ENCODE measurements at places on chromosomes 2 and 18. TPM values are rescaled to one million over a fixed set of nuclear protein-coding genes. Genes with fewer than 3 reads are reported as not detected.

- DNase-seq = peak; percentile 98
- peak overlapping the region; percentile 72 for H3K27ac ChIP-seq
- no peaks in the 10 kb centered on the region for H3K36me3 ChIP-seq
- no peak overlapping the region for H3K4me3 ChIP-seq
- H3K4me1 ChIP-seq = peaks cover 13% of the 10 kb centered on the region
Observed at GRCh38 chr2:109125593-109126500, 3.2 kb upstream of the SH3RF3 start.

- H3K4me1 ChIP-seq = no peaks in the 10 kb centered on the region
- no peaks in the 10 kb centered on the region for H3K27me3 ChIP-seq
- no peaks in the 10 kb centered on the region for H3K36me3 ChIP-seq
- DNase-seq = no peak
- no peak overlapping the region for H3K4me3 ChIP-seq
Observed at GRCh38 chr2:191474464-191474863, 203.5 kb upstream of the NABP1 start.

DNA sequence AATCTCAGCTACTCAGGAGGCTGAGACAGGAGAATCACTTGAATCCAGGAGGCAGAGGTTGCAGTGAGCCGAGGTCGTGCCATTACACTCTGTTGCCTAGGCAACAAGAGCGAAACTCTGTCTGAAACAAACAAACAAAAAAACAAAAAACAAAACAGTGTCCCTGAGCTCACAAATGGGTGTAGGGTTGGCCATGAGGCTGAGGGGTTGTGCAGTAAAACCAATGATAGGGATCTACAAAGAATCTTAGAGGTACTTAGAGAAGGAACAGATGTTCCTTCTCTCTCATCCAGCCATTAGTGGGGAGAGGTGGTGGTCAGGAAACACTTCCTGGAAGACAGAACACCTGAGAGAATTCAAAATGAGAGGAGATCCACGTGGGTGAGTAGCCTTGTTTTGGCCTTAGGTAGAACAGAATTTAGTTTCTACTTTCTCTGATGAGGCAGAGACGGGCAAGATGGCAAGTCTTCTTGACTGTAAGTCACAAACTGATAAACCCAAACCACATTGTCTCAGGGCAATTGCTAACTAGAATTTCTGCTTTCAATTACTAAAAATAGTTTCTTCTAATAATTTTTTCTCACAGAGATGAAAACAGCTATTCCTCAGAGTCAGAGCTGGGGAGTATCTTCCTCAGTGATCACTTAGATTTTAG is 61.5 kb upstream of the PPM1B start:
- H3K36me3 ChIP-seq = no peaks in the 10 kb centered on the region
- DNase-seq = no peak
- H3K4me1 ChIP-seq = 0 out of 2 replicates have a peak, but pooled peaks cover 2% of the 10 kb centered on the region
- H3K27ac ChIP-seq = no peak overlapping the region

- H3K4me1 ChIP-seq = peaks cover 4% of the 10 kb centered on the region
- DNase-seq = no peak
- H3K27ac ChIP-seq = no peak overlapping the region
- H3K36me3 ChIP-seq = peaks cover 2% of the 10 kb centered on the region
- no peaks in the 10 kb centered on the region for H3K27me3 ChIP-seq
- no peak overlapping the region for H3K4me3 ChIP-seq
Observed at GRCh38 chr2:169702996-169703395, 8.7 kb downstream of the PHOSPHO2 start.

DNA sequence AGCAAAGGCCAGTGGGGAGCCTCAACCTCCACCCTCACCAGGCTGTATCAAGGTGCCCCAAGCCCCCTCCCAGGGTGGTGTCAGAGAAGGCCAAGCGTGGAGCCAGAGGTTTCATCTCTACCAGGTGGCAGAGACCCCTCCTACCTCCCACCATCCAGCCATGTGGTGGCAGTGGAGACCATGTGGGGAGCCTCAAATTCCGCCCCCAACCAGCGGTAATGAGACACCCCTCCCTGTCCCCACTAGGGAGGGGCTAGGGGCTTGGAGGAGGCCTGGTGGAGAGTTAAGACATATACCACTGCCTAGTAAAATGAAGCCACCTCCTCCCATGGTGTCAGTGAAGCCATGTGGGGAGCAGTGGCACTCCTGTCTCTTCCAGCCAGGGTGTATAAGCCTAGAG is 24.4 kb upstream of the YPEL5 start:
- no peak for DNase-seq
- H3K4me3 ChIP-seq = no peak overlapping the region
- no peak overlapping the region for H3K27ac ChIP-seq
- no peaks in the 10 kb centered on the region for H3K4me1 ChIP-seq

DNA sequence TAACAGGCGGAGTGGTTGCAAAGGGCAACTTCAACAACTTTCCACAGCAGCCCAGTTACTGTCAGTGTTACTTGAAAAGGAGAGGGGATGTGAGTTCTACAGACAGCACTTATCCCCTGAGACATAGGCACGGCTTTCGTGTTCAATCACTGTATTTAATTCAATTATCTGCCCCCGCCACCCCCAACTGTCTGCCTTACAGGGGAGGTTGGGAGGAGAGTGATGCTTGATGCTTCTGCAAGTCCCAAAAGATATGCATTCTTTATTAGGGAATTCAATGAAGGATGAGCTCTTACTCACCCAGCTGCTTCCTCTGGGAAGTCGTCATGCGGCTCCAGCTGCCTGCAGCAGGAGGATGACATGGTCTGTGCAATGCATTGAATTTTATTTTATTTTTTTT is 639.9 kb downstream of the DCC start:
- no peaks in the 10 kb centered on the region for H3K27me3 ChIP-seq
- DNase-seq = no peak
- no peaks in the 10 kb centered on the region for H3K36me3 ChIP-seq
- no peak overlapping the region for H3K4me3 ChIP-seq

GRCh38 chr18:48408727-48409590 is at the start of gene ZBTB7C:
ZBTB7C (minus strand) TSS chr18:48409383.
- H3K27me3 ChIP-seq = peaks cover 42% of the 10 kb centered on the region
- no peaks in the 10 kb centered on the region for H3K4me1 ChIP-seq
- H3K36me3 ChIP-seq = no peaks in the 10 kb centered on the region
- H3K4me3 ChIP-seq = peak within 1 kb of the TSS; percentile 49
- H3K27ac ChIP-seq = no peak within 1 kb of the TSS

- no peak overlapping the region for H3K27ac ChIP-seq
- H3K4me1 ChIP-seq = no peaks in the 10 kb centered on the region
- no peaks in the 10 kb centered on the region for H3K27me3 ChIP-seq
Observed at GRCh38 chr2:165818920-165819319, 24.9 kb upstream of the GALNT3 start.

- no peaks in the 10 kb centered on the region for H3K36me3 ChIP-seq
- H3K27me3 ChIP-seq = peaks cover 8% of the 10 kb centered on the region
- H3K4me1 ChIP-seq = no peaks in the 10 kb centered on the region
- H3K27ac ChIP-seq = no peak overlapping the region
- H3K4me3 ChIP-seq = no peak overlapping the region
Observed at GRCh38 chr2:101173707-101174295, 22.6 kb upstream of the TBC1D8 start.

DNA sequence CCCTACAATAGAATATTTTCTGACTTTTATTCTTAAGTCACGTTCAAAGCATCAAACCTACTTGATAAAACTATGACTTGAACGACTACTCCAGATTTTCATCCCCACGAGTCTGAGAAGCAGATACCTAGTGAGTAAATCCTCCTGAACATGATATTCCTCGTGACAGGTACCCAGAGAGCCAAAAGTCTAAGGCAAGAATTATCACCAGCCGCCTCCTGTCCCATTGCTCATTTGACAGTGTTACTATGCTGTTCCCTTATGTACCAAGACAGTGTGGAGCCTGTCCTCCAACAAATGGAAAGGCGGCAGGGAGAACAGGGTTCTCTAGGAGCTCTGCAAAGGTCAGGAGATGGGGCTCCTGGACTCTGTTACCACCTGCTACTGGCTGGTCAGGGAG is 8.3 kb upstream of the ALPK2 start:
- no peaks in the 10 kb centered on the region for H3K36me3 ChIP-seq
- no peaks in the 10 kb centered on the region for H3K27me3 ChIP-seq
- peaks cover 13% of the 10 kb centered on the region for H3K4me1 ChIP-seq
- no peak for DNase-seq
- H3K27ac ChIP-seq = no peak overlapping the region

- H3K27me3 ChIP-seq = peaks cover 2% of the 10 kb centered on the region
- no peak overlapping the region for H3K27ac ChIP-seq
- H3K4me3 ChIP-seq = no peak overlapping the region
- no peak for DNase-seq
- no peaks in the 10 kb centered on the region for H3K4me1 ChIP-seq
- no peaks in the 10 kb centered on the region for H3K36me3 ChIP-seq
Observed at GRCh38 chr2:100603414-100603813, 40.6 kb downstream of the PDCL3 start.

The KIF5C gene
- total RNA-seq = 0.28 TPM

The DSG1 gene
- not detected for total RNA-seq

The DCDC2C gene
- not detected for total RNA-seq

The AQP4 gene
- total RNA-seq = not detected

The GAL3ST2 gene
- total RNA-seq = not detected

Measured in IMR-90 (cell line).